Type B pancreatic cell (in vitro differentiated cells): ENCODE measurements at places on chromosomes 7 and 10. TPM values are rescaled to one million over a fixed set of nuclear protein-coding genes. Genes with fewer than 3 reads are reported as not detected.

DNA sequence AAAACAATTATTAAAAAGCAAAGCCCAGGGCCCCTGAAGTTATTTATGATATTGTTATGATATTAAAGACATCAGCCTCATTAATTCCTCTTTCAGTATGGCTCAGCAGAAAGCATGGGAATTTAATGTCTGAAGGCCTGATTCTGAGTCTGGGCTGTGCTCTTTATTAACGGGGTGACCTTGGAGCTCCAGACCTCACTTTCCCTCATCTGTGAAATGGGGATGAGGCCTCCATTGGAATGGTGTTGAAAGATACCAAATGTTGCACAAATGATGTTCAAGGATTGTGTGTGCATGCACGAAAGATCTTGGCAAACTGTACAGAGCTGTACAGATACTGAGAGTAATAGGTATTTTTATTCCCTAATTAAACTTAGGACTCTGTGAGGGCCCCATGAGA lies 92.3 kb upstream of the PCBD1 start:
- DNase-seq: no peak

Gene NEBL
- total RNA-seq: 24.5 and 55.3 TPM in 2 replicates

GRCh38 chr10:86046845-86047460 lies 319.6 kb downstream of the GRID1 start:
- DNase-seq: no peak

Gene CPA4
- total RNA-seq: 7.4 and 17.4 TPM in 2 replicates
